ENCODE measurements at places on chromosomes 5 and 9.
A peak's percentile ranks its signal among the peaks of the same experiment; 100 is the strongest.

DNA sequence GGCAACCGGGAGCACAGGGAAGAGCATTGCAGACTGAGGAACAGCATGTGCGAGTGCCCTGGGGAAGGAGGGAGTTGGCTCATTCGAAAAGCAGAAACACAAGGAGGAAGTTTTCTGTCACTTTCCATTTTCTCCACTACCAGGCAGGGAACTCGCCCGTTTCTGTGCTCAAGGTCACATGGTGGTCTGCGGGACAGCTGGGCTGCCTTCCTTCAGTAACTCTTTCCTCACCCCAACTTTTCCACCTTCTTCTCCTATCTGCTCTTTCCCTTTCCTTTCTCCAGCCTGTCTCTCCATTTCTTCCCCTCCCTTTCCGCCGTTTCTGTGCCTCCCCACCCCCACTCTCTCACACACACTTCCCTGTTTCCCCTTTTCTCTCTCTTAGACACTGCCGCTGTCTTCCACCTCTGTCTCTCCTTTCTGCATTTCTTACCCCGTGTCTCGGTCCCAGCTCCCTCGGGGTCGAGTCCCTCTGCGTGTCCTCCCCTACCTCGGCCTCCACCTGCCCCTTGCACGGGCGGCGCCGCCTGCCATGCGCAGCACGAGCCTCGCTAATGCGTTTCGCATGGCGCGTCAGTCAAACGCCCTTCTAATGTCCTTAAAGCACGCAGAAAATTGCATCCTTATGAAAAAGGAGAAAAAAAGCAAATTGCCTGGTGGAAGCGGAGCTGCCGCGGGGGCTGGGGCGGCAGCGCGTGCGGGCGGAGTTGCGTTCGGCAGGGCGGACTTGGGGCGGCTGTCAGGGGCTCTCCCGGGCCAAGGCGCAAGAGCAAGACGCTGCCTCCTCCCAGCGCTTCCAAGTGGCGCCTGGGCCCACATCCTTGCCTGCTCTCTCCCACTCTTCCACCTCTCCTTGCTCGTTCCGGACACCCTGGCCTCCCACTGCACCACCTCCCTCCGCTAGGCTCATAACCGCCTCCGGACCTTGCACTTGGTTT lies 9.5 kb downstream of the BARX1 start:
- no peak for DNase-seq

DNA sequence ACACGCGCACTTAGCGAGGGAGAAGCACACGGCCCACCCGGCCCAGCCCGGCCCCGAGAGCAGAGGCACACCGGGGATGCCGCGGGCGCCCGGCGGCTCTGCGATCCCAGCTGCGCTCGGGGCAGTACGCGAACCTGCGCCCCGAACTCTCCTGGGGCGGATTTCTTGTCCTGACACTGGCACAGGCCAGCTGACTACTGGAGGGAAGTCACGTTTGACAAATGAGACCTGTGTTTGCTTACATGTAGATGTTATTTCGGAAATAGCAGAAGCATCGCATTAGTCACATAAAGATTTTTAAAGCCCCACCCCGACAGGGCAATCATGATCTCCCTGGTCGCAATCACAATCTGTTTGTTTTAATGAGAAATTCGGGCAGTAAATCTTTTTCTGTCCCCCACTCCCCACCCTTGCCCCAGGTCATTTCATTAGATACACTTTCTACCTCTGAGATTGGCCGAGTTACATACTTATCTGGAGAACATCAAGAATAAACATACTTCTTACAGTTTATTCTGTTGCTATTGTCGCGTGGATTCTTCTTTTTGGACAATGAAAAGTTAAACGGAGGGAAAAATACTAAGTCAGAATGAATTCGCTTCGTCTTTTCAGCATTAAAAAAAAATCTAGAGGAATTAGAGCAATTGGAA lies 518.9 kb downstream of the CTNND2 start:
- no peak for DNase-seq

GRCh38 chr5:43400082-43400481 lies 12.1 kb downstream of the CCL28 start:
- no peak for DNase-seq

GRCh38 chr9:35976726-35977125 lies 18.8 kb upstream of the OR2S2 start:
- DNase-seq: no peak

GRCh38 chr5:174414315-174414710 lies 310.1 kb upstream of the MSX2 start:
- no peak for DNase-seq

DNA sequence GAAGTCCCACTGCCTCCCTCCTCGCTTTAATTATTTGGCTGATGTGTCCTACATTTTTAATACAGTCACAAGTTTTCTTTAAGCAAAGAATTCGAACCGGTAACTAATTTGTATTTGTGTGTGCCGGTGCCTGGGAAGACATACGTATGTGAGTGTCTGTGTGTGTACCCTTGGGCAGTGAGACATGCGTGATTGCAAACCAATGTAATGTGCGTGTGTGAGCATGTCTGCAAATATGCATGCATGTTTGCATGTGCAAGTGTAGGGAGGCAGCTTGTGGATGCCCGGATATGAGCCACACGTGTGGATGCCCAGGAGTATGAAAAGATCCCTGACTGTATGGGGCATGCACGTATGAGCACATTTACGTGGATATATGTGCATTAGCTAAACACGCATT lies 44.4 kb upstream of the NEK6 start:
- peak; percentile 8 for DNase-seq

DNA sequence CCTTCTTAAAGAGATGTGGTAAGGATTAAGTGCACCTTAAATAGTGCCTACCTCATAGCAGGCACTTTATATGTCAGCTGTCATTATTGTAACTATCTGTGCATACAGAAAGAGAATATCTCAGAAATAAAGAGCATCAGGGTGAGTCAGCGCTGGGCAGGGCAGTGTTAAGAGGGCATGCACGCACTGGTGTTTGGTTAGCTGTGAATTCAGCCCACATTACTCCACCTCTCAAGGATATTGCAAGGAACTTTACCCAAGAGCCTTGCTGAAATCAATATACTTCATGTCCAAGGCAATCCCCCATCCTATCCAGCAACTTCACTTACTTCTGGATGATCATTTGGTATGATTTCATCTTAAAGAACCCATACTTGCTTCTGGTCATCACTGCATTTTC lies 300.9 kb downstream of the NTRK2 start:
- DNase-seq: no peak

GRCh38 chr9:8855046-8855445 lies 1055.5 kb upstream of the DMAC1 start:
- no peak for DNase-seq

DNA sequence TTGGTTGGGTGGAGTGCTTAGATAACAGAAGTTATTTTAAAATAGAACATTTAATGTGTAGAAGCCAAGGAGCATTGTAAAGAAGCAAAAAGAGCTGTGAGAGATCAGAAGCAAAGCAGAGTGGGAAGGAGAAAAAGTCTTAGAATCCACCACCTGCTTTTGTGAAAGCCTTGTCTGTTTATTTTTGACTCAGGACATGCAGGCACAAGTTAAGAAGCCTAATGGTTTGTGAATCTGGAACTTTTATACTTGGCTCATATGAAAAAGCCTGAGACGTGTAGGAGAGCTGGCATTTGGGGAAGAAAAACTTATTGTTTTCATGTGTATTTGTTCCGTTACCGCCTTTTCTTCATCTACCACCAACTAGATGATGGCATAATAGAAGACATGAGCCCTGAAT lies 38.5 kb upstream of the ITGA2 start:
- DNase-seq: no peak

GRCh38 chr9:95316274-95316673 lies 1.2 kb downstream of the FANCC start:
- no peak for DNase-seq

DNA sequence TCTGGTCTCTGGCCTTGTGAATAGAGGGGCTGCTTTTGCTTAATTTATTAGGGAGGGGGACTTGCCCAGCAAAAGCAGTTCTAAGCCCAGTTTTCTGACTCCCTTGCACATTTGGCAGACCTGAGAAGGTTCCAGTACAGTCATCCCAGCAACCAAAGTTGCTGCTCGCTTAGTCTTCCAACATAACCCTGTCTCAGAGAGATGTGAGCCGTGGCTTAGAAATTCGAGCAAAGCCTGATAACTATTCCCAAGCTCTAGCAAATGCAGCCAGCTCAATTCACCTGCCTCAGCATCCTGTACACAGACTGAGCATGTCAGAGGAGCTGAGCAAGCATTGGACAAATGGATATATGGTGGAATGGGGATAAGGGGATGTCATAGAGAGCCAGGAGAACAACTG lies 401.9 kb downstream of the SPOCK1 start:
- no peak for DNase-seq

- DNase-seq: no peak
Observed at GRCh38 chr9:128124451-128124850, 3.1 kb downstream of the PTGES2 start.

- no peak for DNase-seq
Observed at GRCh38 chr9:83208065-83208850, 145.3 kb upstream of the RASEF start.

GRCh38 chr5:179408611-179409010 lies 63.4 kb upstream of the ADAMTS2 start:
- no peak for DNase-seq

- no peak for DNase-seq
Observed at GRCh38 chr9:90726215-90726614, 75.4 kb upstream of the SYK start.

DNA sequence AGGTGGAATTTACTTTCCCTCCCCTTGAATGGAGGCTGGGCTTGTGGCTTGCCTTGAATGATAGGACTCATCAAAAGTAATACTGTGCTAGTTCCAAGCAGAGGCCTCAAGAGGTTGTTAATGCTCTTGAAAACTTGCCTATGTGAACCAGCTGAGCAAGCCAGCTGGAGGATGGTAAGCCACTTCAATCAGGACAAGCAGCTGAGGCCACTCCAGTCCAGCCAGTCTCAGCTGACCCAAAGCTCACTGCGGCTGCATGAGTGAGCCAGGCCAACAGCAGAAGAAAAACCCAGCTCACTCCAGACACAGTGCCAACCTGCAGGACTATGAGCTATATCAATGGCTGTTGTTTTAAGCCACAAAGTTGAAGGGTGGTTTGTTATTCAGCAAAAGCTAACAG lies 182.8 kb downstream of the MCTP1 start:
- no peak for DNase-seq

DNA sequence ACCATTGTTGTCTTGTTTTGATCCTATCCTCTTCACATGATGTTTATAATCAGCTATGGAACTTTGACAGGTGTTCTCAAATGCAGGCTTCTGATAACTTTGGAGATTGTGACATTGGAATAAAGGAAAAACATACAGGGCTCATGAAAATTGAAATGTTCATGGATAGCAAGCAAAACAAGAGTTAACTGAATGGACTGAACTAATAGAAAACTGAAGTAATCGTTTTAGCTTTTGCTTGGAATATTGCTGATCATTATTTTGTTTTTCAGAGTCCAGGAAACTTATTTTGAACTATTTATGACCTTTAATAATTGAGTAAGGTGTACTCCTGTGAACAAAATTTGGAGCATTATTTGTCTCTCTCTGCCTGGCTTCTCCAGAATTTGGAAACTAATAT lies 436.7 kb upstream of the CDH9 start:
- DNase-seq: no peak

DNA sequence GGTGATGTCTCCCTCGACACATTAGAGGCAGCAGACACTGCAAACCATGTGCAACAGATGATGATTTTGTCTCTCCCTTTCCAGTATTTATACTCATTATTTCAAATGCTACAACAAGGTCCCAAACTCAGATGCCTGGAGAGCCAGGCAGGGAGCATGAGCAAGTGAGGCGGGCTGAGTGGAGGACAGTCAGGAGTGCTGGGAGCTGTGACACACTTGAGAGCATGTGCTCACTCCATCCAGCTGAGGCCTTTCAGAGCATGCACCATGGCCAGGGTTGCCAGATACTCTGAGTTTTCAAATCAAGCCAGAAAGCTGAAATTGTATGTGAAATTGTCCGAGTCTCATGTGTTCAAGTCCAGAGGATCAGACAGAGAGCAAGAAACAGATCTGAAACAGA lies 55.8 kb upstream of the SLC2A8 start:
- no peak for DNase-seq

GRCh38 chr9:37036776-37037502 lies 2.9 kb upstream of the PAX5 start:
- peak; percentile 49 for DNase-seq

DNA sequence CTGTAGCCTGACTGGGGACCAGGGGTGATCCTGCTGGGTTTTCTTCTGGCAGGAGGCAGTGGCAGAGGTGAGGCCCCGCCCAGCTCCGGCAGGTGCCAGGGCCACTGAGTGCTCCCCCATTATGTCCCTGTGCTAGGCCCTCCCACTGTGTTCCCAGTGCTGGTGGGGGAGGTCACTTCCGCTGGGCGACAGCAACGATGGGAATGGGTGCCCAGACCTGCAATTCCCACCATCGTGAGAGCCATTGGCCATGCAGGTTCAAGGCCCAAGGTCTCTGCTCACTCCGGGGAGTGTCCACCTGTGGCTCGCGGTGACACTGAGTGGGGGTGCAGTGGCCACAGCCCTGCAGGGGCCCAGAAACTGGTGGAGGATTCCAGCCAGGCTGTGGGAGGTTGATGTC lies 98.6 kb downstream of the RXRA start:
- no peak for DNase-seq

DNA sequence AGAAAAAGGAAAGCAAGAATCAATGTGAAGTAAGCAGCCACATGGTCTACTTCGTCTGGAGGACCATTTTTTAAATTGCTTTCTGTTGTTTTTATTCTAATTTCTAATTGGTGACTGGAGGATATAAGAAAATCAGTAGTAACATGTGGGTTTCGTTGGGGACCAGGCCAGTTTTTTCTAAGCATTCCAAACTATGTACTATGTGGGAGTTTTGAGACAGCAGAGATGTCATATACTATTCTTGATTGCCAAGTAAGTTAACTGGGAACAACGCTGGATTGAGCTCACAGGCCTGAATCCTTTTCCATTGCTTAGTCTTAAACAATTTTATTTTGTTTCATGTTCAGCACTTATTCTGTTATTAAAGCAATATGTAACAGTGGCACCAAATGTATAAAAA lies 225.7 kb downstream of the TMEM167A start:
- no peak for DNase-seq

DNA sequence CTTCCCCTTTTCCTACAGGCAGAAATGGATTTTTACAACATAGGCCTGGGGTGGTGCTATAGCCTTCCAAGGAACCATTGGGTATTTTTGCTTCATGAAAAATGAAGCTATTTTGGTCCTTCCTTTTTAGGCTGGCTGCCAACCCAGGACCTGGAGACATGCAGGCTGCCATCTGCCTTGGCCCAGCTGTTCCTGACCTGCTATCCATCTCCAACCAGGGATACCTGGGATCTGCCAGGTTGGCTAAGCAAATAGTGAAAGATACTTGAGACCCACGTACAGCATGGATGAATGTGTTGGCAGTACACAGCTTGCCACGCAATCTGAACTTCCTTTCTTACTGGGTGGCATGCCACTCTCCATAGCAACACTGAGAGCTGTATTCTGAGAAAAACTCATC lies 31.1 kb downstream of the MRPS27 start:
- no peak for DNase-seq

DNA sequence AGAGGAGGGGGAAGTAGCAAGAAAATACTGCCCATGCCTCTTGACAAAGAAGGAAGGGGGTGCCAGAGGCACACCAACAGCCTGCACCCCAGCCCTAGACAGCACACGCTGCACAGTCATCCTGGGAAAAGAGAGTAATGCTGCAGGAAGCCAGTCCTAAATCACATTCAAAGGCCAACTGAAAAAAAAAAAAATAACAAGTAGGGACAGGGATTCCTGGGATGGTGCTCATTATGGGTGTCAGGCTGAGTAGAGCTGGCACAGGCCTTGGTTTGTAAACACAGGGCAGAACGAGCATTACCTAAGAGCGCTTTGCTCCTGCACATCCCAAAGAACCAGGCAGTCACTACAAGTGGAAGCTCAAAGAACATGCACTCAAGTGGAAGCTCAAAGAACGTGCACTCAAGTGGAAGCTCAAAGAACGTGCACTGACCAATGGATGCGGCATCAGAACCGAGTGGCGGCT lies 7.8 kb downstream of the RAPGEF1 start:
- no peak for DNase-seq

Data from stimulated activated naive CD8-positive, alpha-beta T cell treated with anti-CD3 and anti-CD28 coated beads, Interleukin-15, amount 100 ng/mL, for 72 hours (primary cell).